ENCODE measurements at places on chromosomes 12 and 14.

DNA sequence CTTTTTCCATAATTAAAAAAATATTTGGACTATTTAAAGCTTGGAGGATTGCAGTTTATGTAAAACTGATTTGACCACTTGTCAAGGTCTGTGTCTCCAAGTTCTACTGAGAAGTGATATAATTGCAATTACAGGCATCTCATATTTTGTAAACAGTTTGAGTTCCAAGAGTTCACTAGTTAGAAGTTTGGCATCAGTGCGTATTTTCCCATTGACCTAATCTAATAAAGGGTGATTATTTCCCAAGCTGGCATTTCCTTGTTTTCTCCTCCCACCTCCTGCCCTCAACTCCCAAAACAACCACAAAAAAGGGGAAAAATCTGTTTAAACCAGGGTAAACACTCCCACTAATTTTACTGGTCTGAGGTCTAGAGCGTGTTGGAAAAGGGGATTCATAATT lies 3.0 kb upstream of the MYF6 start:
- no peak for DNase-seq

DNA sequence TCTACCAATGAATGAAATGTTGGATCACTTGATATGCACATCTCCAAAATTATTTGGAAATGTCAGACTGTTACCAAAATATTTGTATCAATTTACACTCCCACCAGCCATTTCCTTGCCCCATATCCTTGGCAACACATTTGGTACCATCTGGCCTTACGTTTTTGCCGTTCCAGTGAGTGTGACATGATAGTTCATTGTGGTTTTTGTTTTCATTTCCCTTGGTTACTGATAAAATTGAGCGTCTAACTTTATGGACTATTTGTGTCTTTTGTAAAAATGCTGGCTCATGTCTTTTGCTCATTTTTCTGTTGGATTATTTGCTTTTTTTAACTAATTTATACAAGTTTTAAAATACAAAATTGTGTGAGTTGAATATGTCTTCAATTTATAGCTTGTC lies 11.0 kb downstream of the KLHDC1 start:
- no peak for DNase-seq

GRCh38 chr12:108691998-108692808 lies 39.1 kb downstream of the CORO1C start:
- DNase-seq = no peak

DNA sequence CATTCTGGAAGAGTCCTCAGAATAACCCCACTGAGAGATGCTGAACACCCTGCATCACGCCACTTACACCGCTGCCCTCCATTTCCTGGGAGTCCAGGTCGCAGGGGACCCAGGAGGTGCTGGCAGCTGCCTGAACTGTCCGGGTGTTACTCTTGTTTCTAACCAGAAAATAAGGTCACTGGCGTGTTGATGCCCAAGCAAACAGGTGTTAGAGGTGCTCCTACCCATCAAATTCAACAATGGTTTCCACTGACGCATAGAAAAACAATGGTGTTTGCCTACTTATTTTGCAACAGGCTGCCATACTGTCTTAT lies 23.8 kb downstream of the PITPNM2 start:
- DNase-seq = no peak

- no peak for DNase-seq
Observed at GRCh38 chr12:94427501-94428381, 31.9 kb downstream of the CEP83 start.

- no peak for DNase-seq
Observed at GRCh38 chr14:68956724-68957123, 22.4 kb downstream of the ACTN1 start.

GRCh38 chr14:74586681-74587362 lies 25.2 kb downstream of the LTBP2 start:
- no peak for DNase-seq

- no peak for DNase-seq
Observed at GRCh38 chr12:132154941-132155770, 10.9 kb downstream of the NOC4L start.

GRCh38 chr12:132288516-132289215 lies 40.7 kb downstream of the GALNT9 start:
- no peak for DNase-seq

- DNase-seq = no peak
Observed at GRCh38 chr12:65613692-65614091, 210.6 kb upstream of the HMGA2 start.

DNA sequence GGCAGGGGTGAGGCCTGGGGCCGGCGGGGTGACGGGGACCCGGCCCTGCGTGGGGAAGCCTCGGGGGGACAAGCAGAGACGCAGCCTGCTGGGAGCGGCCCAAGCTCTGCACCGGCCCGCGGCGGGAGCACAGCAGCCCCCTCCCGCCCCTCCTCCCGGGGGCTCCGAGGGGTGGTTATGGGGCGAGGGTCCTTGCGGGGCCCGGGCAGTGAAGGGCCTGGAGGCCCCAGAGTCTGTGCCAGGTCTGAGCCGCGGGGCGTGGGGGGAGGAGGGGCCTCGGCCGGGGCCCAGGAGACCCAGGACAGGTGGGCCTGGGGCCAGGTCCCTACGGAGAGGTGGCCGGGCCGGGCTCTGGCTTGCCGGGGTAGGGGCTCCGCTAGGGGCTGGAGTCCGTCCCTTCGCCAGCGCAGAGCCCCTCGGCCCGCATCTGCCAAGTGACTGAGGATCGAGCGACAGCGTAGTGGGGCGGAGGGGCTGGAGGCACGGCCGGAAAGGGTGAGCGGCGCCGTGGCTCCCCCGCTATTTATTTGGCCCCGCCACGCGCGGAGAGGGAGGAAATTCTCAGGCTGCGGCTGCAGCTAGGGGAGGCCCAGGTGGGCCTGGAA lies 495 bp downstream of the TMEM121 start:
- DNase-seq = no peak

GRCh38 chr12:86006727-86007126 lies 132.6 kb downstream of the NTS start:
- DNase-seq = no peak

DNA sequence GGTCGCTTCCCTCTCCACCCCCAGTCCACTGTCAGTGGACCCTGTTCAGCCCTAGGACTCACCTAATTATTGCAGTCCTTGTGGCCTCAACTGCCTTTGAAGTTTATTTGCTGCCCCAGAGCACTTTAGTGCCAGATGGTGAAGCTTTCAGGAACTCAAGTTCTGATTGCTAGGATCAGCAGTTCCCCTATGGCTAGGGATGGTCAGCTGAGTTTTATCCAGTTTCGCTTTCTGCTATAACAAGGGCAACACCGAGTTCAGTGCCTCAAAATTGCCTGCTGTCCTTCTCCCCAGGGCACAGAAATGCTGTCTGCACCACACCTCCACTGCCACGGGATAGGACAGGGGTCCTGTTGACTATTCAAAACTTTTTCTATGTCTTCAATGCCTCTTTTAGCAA lies 295.0 kb downstream of the GPHN start:
- no peak for DNase-seq

DNA sequence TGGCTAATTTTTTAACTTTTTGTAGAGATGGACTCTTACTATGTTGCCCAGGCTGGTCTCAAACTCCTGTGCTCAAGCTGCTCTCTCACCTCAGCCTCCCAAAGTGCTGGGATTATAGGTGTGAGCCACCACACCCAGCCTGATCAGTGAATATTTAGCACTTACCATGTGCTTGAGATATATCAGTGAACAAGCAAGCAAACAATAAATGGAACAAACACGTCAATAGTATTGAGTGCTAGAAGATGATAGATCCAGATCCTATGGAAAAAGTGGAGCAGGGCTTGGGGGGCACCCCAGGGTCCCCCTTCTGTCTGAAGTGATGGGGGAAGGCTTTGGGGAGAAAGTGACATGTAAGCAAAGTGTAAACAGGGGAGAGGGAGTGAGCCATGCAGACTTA lies 83.8 kb downstream of the NT5DC3 start:
- no peak for DNase-seq

DNA sequence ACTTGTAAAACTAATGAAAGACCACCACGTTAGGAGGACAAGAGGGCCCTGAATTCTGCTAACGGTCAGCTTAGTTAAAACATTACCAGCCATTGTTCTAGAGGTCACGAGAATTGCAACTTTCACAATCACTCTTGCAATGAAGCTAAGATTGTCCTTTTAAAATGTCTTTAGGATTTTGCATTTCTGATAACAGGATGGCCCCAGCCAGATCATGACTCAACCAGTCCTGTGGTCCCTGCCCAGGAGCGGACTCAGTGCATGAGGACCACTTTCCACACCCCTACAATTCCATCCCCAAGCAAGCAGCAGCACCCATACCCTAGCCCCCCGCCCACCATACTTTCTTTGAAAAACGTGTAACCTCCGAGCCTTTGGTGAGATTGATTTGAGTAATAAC lies 28.7 kb downstream of the HSP90AA1 start:
- no peak for DNase-seq

Data from T1000 (cell line).